ENCODE measurements at places on chromosomes 1 and 21.
A peak's percentile ranks its signal among the peaks of the same experiment; 100 is the strongest.

DNA sequence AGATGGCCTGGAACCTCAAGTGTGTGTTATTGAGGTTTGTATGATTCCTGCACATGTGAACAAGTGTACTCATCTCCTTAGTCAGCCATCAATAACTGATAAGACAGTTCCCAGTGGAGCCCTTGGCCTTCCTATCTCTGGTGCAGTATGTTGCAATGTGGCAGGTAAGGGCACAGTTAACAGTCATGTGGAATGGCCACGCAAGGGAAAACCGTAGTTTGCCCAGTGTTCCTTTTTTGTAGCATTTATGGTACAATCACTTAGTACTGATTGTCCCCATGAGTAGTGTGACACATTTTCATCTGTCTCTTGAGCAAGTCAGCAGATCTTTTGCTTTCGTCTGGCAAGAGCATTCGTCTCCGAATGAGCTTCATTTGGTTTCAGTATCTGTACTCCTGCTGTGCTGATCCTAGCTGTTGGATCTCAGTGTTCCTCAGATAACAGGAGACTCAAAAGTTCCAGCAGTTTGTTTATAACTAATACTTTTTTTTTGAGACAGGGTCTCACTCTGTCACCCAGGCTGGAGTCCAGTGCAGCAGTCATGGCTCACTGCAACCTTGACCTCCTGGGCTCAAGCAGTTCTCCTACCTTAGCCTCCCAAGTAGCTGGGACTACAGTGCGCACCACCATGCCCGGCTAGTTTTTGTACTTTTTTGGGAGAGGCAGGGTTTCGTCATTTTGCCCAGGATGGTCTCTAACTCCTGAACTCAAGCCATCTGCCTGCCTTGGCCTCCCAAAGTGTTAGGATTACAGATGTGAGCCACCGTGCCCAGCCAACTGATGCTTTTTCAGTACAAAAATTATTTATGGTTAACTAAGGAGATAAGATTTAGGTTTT, 8.2 kb downstream of the CTPS1 start:
- no peak for DNase-seq

- DNase-seq = peak; percentile 37
Measured at GRCh38 chr1:183416850-183417771, 1.1 kb downstream of the NMNAT2 start.

DNA sequence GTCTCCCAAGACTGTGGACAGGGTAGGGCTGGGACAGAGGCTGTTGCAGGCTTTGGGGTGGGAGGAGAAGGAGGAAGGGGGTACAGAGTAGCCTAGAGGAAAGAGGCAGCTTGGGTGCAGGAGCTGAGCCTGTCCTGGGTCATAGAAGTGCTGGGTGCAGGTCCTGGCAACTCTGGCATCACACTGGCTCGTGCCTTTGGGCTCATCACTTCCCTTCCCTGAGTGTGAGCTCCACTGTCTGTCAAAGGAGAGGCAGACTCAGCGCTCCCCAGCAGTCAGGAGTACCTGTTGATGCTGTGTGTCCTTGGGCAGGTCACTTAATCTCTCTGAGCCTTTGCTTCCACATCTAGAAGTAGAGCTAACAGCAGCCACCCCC, 157.1 kb downstream of the PTPRU start:
- DNase-seq = no peak

DNA sequence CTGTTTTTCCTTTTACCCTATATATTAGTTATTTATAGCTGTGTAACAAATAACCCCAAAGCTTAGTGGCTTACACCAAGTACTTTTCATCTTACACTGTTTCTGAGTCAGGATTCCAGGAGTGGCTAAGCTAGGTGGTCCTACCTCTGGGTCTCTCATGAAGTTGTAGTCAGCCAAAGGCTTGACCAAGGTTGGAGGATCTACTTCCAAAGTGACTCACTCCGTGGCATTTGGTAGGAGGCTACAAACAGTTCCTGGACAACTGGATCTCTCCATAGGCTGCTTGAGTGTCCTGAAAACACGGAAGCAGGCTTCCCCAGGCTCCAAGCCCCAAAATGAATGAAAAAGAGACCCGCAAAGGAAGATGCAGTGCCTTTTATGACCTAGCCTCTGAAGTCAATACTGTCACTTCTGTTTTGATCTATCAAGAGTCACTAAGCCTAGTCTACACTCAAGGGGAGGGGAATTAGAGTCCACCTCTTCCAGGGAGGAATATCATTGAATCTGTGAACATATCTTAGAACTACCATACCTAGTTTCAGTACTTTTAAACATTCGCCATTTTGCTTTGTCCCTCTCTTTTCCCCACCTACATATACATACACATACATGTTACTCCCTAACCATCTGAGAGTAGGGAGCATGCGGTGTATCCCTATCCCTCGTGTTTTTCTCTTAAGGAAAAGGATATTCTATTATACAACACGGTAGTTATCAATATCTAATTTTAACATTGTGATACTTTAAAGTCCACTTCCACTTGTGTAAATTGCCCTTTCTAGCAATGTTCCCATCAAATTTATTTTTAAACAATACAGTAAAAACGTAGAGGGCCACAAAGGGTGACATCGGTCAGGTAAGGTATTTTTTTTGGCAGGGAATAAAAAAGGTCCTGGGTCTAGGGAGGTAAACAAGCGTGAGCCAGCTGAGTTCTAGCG, 67.2 kb downstream of the SLC35A3 start:
- peak; percentile 63 for DNase-seq

- no peak for DNase-seq
Measured at GRCh38 chr1:162882248-162882674, 21.3 kb upstream of the CCDC190 start.

DNA sequence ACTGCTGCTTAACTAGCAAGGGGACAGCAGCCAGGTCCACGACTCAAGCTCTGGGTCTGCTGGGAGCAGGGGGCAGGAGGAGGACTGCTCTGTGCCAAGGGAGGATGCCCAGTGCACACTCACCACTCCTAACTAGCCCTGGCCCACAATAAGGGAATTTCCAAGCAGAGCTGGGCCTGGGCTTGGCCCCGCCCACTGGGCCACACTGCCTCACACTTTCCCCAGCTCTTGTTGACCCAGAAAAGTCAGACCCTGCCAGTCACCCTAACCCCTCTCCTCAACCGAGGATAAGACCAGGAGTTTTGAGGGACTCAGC, 18.7 kb downstream of the SLC9A1 start:
- no peak for DNase-seq

- DNase-seq = no peak
Measured at GRCh38 chr1:27307874-27308598, 13.9 kb upstream of the TMEM222 start.

DNA sequence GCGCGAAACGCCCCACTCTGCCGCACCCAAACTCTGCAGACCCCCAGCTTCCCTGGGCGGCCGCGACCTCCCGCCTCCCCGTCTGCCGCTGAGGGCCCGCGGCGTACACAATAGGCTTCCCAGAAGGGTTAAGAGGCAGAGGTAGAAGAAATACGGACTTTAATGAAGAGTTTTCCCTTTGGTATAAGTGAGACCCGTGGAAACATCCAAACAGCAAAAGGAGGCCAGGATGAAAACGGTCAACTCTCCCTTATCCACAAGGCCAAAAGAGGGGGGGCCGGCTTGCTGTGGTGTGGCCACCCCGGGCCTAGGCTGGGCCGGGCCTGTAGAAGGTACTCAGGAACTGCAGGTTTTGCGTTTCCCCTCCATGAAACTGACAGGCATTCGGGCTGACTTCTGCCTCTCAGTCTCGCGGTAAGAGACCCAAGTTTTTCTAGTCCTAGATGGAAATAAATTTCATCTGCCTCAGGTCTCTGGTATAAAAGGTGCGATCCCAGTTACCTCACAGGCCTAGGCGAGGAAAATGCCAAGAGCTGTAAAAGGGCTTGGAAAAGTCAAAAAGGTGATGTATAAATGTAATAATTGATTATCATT, 671 bp upstream of the PYGO2 start:
- DNase-seq = no peak

Data from astrocyte (in vitro differentiated cells and primary cell).